Astrocyte of the spinal cord (primary cell): ENCODE measurements at places on chromosomes 7 and 10.
A peak's percentile ranks its signal among the peaks of the same experiment; 100 is the strongest.

- no peak for DNase-seq
Observed at GRCh38 chr7:124781418-124781817, 15.8 kb upstream of the GPR37 start.

- DNase-seq = no peak
Observed at GRCh38 chr7:12637819-12638592, 49.4 kb upstream of the ARL4A start.

- no peak for DNase-seq
Observed at GRCh38 chr10:131695496-131696165, 205.2 kb upstream of the PPP2R2D start.

DNA sequence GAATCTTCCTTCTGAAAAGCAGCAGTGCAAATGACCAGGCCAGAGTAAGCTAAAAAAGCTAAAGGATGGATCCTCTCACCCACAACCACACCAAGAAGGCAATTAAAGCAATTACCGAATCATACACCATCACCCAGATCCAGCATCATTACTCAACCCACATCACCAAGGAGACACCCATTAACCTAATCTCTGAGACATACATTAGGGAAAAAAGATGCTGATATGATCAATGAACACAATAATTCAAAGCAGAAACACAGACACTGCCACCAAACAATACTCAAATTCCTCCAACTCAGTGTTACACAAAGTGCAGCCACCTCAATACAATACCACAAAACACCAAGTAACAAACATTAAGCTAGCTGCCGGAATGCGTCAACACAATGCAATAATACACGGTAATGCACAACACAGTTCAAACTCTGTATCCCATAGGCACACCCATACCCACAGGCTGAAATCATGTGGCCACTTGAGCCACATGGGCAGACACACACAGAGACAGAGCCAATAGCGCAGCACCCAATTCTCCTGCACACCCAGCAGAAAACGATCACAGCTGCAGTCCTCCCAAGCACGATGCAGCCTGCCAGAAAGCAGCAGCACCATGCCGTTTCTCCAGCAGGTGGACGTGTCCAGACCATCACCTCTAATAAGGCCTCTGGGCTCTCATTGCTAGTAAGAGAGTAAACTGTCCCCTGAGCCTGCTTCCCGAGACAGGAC, 21.5 kb downstream of the PAX2 start:
- no peak for DNase-seq

DNA sequence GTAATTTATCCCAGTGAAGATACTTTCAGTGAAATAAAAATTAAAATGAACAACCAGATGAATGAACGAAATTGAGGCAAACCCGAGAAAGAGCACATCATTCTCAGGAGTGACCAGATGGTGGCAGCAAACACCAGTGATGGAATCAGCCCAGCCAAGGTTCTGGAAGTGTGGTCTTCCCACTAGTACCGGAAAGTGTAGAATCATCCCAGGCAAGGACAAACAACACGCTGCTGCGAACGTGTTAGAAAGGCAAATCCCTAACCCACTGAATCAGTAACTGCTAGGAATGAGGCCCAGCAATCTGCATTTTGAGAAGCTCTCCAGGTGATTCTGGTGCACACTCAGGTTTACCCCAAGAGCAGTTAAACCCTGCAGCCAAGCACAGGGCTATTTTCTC, 15.5 kb upstream of the SLC18A3 start:
- DNase-seq = peak; percentile 51

GRCh38 chr10:114544045-114544659, 113.9 kb downstream of the ABLIM1 start:
- DNase-seq = no peak

- no peak for DNase-seq
Observed at GRCh38 chr10:67776371-67776770, 61.6 kb downstream of the DNAJC12 start.

DNA sequence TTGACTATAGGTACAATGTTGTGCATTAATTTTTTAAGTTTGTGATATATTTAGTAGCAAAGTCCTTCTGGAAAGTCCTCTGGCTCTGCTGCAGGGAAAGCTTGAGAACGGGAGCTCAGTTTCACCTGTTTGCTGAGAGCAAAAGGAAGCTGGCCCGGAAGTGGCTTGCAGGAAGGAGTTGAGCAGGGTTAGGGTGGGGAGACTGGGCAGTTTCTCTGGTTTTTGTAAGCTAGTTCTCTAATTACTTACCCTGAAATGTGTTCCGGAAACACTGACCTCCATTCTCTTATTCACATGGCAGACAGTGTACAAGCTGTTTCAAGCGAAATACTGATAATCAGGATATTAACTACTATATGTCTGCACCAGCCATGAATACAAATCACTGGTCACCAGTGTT, 22.3 kb downstream of the MAP3K8 start:
- no peak for DNase-seq

GRCh38 chr10:33274096-33274785, 60.2 kb downstream of the NRP1 start:
- DNase-seq = peak; percentile 51

DNA sequence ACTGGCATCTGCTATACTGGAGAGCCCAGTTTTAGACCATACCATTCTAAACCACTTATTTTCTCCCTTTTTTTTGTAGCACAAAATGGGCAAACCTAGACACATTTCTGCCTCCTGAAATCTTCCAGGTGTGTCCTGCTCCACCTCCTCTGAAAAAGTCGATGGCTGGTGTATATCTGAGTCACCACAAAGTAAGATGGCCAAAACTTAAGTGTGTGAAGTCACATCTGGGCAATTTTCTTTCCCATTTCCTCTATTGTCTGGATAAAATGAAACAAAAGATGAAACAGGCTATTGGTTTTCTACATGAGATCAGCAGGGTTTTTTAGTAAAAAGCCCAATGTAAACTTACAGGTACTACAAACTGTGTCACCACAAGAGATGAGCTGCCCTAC, 65.5 kb downstream of the OSBPL3 start:
- no peak for DNase-seq

DNA sequence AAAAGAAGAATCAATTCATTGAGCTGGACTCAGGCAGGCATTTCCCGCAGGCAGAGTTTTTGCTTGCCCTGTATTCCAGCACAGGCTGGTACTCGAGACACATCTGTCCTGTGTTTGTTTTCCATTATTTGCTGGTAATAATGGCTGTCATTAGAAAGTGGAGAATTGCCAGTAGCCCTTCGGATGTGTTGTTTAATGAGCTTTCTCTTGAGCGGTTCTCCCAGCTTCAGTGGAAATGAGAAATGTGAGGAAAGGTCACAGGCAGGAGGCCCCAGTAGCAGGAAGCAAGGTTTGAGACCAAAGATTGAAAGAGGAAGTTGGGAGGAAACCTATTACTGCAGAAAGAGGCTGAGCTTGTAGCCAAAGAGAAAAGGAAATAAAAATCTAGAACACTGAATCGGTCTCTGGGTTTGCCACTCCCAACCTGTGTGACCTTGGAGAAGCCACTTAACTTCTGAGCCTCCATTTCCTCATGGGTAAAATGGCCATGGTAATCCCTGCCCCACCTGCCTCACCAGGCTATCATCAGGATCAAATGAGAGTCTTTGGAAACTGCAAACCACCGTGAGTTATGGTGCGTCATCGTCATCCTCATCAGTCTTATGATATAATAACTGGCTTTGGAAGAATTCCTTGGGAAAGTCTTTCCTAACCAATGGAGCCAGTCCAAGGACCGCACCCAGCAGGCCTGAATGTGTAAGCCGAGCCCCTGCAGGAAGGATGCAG, 67.7 kb downstream of the TACR2 start:
- peak; percentile 92 for DNase-seq

DNA sequence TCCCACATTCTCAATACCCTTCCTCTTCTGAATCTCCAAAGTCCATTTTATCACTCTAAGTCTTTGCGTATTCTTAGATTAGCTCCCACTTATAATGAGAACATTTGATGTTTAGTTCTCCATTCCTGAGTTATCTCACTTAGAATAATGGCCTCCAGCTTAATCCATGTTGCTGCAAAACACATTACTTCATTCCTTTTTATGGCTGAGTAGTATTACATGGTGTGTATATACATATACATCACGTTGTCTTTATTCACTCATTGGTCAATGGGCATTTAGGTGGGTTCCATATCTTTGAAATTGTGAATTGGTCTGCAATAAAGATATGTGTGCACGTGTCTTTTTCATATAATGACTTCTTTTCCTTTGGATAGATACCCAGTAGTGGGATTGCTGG, 32.3 kb downstream of the GPR22 start:
- DNase-seq = no peak

DNA sequence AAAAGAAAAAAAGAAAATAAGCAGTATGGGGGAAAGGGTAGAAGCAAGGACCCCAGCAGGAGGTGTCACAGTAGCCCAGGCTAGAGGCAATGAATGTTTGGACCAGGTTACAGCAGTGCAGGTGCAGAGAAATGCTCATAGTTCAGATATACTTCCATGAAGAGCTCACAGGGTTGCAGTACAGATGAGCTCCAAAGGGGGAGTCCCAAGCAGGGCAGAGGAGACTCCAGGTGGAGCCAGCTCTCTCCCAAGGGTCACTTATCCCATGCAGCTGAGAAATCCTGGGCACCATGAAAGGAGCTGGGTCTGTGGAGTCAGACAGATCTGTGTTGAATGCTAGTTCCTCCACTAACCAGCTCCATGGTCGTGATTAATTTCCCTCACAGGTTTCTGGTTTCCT, 174.9 kb downstream of the C7orf25 start:
- DNase-seq = no peak

- DNase-seq = no peak
Observed at GRCh38 chr7:37960483-37960882, 40.0 kb downstream of the EPDR1 start.

DNA sequence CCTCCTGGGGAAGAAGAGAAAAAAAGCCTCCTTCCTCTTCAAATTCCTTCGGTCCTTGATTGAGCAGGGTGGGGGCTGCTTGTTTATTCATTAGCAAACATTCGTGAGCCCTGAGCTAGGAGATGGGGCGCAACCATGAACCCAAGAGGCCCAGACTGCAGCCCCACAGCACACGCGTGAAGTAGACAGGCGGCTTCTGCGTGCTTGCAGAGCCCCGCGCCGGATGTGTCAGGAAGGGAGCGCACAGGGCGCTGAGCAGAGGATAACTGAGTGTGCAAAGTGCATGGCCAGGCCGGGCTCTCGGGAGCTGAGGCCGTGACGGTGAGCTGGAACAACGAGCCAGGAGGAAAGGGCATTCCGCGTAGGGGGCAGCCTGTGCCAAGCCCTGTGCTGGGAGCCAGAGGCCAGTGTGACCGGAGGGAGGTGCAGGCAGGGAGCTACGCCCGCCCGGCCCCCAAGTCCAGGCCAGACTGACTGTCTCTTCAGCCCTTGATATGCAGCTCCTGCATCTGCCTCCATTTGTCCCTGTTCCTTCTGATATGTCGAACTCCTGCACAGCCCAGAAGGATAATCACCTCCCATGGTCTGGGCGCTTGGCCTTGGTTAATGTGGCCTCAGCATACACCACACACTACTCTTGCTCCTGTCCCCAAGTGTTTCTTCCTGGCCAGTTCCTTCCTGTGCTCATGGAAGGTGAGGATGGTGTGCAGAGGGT, 4.6 kb downstream of the FOXL3 start:
- DNase-seq = no peak

DNA sequence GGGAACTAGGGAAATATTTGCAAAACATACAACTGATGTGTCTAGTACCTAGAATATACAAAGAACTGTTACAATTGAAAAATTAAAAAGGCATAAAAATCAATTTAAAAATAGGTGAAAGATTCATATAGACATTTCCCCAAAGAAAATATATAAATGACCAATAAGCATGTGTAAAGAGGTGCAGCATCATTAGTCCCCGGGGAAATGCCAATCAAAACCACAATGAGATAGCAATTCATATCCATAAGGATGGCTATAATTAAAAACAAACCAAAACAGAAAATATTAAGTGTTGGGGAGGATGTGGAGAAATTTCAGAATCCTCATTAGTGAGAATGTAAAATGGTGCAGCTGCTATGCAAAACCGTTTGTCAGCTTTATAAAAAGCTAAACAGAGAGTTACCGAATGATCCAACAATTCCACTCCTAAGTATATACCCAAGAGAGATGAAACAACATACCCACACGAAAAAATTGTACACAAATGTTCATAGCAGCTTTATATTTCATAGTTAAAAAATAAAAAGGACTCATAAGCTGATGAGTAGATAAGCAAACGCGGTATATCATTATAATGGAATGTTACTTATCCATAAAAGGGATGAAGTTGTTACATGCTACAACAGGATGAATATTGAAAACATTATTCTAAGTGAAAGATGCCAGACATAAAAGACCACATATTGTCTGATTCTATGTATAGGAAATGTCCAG, 210.1 kb upstream of the INHBA start:
- peak; percentile 14 for DNase-seq

DNA sequence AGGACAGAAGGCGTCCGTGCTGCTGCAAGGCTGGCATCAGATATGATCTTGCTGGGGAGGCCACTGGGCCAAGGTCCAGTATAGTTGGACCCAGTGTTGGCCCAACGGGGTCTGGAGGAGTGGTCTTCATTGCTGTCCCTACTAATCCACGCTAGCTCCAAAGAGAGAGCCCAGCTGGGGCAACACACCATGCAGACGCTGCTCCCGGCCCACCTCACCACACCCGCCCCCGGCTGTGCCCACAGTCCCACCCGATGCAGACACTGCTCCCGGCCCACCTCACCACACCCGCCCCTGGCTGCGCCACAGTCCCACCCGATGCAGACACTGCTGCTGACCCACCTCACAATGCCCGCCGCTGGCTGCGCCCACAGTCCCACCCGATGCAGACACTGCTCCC, 121.5 kb downstream of the VIPR2 start:
- no peak for DNase-seq

DNA sequence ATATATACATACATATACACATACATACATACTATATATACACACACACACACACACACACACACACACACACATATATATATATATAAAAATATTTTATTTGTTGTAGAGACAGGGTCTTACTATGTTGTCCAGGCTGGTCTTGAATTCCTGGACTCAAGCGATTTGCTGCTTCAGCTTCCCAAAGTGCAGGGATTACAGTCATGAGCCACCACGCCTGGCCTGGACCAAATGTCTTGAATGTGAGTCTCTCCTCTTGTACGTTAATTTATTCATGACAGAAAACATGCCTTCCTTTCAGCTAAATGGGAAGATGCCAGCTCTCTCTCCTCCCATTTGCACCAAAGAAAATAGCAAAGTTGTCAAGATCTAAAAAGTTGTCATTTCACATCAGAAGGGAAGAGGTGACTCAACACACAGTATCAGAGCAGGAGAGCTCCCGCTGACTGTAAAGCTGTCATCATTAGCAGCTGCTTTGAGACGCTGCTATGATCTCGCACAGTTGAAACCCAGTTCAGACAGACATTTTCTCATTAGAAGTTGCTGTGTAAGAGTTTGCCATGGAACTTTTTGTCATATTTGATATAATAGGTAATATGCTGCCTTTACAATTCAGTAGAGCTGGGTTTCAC, 224.3 kb downstream of the SFMBT2 start:
- no peak for DNase-seq

DNA sequence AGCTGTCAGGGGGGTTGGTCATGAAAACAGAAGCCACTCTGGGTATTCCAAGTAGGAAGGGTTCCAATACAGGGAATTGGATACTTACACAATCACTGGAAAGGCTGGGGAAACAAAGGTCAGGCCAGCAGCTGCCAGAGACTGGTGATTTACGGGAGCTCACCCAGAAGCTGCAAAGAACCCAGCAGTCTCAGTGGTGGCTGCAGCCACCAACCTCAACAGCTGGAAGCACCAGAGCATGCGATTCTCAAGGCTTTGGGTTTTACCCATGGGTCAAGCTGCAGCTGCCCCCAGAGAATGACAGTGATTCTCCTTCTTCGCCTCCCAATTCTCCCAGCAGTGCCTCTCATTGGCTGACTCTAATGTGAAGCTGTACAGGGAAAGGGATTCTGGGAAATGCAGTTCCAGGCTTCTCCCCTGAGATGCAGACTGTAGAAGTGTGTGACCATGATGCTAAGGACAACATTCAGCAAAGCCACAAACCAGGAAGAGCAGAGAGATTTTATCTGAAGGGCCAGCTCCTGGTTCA, 107.2 kb upstream of the TCF7L2 start:
- no peak for DNase-seq
